ENCODE measurements at places on chromosomes 5 and 9. TPM values are rescaled to one million over a fixed set of nuclear protein-coding genes. Genes with fewer than 3 reads are reported as not detected.

- H3K27ac ChIP-seq = no peak overlapping the region
- H3K36me3 ChIP-seq = no peaks in the 10 kb centered on the region
- H3K4me3 ChIP-seq = no peak overlapping the region
- no peaks in the 10 kb centered on the region for H3K4me1 ChIP-seq
Observed at GRCh38 chr9:71929223-71929622, 17.8 kb downstream of the C9orf85 start.

DNA sequence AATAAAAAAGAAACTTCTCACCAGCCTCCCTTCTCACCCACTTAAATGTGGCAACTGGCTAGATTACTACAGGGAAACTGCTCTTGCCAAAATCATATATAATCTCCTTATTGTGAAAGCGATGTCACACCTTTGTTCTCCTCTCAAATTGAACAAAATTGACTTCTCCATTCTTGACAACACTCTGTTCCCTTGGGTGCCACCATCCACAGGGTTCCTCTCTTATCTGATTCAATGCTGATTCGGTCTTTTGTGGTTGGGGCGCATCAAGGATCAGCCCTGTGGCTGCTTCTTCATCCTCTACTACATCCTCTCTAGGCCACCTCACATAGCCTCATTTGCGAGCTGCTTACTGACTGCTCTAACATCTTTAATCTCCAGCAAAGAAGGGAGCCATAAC is 86.1 kb downstream of the EDIL3 start:
- DNase-seq = no peak
- no peaks in the 10 kb centered on the region for H3K4me1 ChIP-seq
- no peaks in the 10 kb centered on the region for H3K27me3 ChIP-seq

DNA sequence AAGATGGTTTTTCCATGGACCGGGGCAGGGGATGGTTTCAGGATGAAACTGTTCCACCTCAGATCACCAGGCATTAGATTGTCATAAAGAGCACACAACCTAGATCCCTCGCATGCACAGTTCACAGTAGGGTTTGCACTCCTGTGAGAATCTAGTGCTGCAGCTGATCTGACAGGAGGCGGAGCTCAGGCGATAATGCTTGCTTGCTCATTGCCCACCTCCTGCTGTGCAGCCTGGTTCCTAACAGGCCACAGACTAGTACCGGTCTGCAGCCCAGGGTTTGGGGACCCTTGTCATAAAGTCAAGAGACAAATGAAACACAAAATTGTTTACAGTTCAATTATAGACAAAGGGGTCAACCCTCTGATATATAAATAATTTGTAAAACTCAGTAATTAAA is 101.7 kb downstream of the RANBP17 start:
- no peak for DNase-seq
- no peaks in the 10 kb centered on the region for H3K4me1 ChIP-seq
- H3K36me3 ChIP-seq = no peaks in the 10 kb centered on the region
- H3K4me3 ChIP-seq = no peak overlapping the region

DNA sequence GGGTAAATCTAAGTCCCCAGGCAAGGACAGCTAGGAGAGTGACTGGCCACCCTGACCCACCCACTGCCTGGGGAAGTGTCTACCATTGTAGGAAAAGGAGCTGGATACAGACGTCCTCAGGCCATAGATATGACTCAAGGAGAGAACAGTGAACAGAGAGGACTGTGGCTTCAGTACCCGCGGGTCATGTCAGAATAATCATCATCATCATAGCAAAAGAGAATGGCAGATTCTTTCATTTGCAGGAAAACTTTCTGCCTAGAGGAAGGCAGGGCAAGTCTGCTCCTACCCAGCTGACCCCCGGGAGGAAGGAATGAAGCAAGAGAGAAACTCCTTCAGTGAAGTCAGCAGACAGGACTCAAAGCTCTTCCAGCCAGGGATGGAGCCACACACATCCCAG is 52.2 kb upstream of the UBTD2 start:
- H3K4me3 ChIP-seq = no peak overlapping the region
- H3K27me3 ChIP-seq = no peaks in the 10 kb centered on the region
- no peak for DNase-seq
- H3K36me3 ChIP-seq = peaks cover 3% of the 10 kb centered on the region

DNA sequence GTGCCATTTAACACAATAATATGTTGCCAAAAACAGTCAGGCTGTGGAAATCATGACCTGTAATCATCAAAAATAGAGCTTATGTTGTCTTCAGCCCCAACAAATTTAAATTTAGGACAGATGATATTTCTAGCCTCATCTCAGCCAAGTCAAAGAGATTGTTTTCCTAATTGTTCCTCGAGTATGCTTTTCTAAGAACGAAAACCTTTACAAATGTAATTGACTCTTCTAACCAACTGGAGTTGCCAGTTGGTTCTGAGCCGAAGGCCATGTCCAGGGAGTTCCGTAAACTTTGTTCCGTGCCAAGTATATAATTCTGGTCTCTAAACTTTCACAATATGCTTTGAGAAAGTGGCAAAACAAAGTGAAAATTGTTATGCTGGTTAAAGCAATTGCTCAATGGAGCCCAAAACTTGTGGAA is 160.8 kb downstream of the CEMIP2 start:
- no peak for DNase-seq
- H3K27me3 ChIP-seq = no peaks in the 10 kb centered on the region
- no peak overlapping the region for H3K27ac ChIP-seq
- H3K36me3 ChIP-seq = 0 out of 2 replicates have a peak, but pooled peaks cover 3% of the 10 kb centered on the region

DNA sequence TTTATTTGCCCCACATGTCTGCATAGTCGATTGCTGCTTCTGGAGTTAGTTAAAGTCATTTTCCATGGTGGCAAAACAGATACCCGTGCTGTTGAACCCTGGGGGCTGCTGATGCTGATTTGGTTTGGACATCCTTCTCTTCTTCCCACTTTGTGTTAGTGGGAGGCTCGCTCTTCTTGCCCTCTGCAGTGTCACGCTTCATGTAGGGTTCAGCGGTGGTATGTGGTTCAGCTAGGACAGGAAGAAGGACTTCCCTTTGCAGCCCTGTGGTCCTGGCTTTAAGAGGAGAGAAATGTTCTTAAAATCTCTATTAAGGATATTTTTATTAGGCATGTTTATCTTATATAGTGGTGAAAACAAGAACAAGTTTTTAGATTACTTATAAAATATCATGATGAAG is 36.2 kb downstream of the SLC36A1 start:
- H3K36me3 ChIP-seq = no peaks in the 10 kb centered on the region
- H3K4me3 ChIP-seq = no peak overlapping the region
- H3K4me1 ChIP-seq = peaks cover 15% of the 10 kb centered on the region
- no peak for DNase-seq
- H3K27ac ChIP-seq = no peak overlapping the region

DNA sequence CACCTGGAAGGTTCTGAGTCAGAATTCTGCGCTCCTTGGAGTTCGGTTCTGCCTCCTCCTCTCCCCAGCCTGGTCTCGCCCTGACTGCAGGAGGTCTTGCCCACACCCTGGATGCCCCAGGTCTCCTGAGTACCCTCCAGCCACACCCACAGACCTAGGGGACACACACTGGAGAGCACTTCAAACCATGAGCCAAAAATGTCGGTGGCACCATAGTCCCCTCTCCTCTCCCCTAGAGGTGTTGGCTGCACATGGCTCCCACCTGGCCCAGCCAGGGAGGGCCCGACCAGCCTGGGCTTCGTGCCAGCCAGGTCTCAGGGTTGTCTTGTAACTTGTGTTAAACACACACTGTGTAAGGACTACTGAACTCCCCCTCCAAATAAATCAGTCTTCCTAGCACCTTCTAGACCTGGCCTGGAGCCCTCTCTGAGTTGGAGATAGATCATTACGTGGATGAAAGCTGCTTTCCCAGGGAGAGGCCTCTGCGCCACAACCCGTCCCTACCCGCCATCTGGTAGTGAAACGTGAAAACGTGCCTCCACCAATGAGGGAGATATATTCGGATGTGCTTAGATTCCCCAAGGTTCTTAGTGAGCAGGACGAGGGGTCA is 49.9 kb upstream of the CTSL start:
- no peak for DNase-seq
- peaks cover 7% of the 10 kb centered on the region for H3K36me3 ChIP-seq
- H3K27me3 ChIP-seq = no peaks in the 10 kb centered on the region
- H3K4me1 ChIP-seq = no peaks in the 10 kb centered on the region
- no peak overlapping the region for H3K4me3 ChIP-seq
- H3K27ac ChIP-seq = no peak overlapping the region

GRCh38 chr5:89229331-89230070 is 346.5 kb upstream of the MEF2C start:
- no peak for DNase-seq
- H3K27ac ChIP-seq = no peak overlapping the region
- H3K4me3 ChIP-seq = no peak overlapping the region
- no peaks in the 10 kb centered on the region for H3K4me1 ChIP-seq
- no peaks in the 10 kb centered on the region for H3K27me3 ChIP-seq

The EIF4EBP3 gene
- 8.9 TPM for total RNA-seq

GRCh38 chr9:104278929-104279496 is 184.9 kb downstream of the SMC2 start:
- no peaks in the 10 kb centered on the region for H3K4me1 ChIP-seq
- H3K27me3 ChIP-seq = no peaks in the 10 kb centered on the region
- DNase-seq = no peak
- H3K36me3 ChIP-seq = no peaks in the 10 kb centered on the region

The SLF1 gene
- 13.0 TPM for total RNA-seq

Data from H1 (cell line).